ENCODE measurements at places on chromosomes 2 and 18.

- DNase-seq = no peak
Measured at GRCh38 chr2:172116107-172116506, 13.4 kb upstream of the DLX2 start.

DNA sequence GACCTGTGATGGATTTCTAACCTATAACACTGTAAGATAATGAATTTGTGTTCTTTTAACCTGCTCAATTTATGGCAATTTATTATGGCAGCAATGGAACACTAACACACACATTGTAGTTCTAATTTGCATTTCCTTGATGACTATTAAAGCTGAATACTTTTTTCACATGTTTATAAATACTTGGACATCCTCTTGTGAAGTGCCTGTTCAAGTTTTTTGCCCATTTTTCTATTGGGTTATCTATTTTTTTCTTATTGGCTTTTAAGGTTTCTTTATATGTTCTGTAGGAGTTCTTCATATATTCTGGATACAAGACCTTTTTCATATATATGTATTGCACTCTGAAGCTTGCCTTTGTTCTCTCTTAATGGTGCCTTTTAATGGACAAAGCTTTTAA is 128.5 kb upstream of the PGAP1 start:
- no peak for DNase-seq

GRCh38 chr2:26144953-26145680 is 27.8 kb upstream of the GAREM2 start:
- peak; percentile 62 for DNase-seq

DNA sequence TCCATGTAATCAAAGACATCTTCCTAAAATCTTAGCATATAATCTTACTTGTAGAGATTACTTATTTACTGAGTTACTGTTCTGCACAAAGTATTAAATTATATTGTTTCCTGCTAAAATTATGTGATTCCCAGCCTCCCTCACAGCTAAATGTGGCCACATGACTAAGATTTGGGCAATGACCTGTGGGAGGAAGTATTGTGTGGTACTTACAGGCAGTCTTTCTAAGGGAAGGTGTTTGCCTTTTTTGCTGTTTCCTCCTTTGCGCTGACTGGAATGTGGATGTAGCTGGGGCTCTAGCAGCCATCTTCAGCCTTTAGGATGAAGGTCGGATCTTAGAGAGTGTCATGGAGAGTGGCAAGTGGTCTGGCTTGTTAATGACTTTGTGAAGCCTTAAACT is 146.3 kb upstream of the APCDD1 start:
- no peak for DNase-seq

DNA sequence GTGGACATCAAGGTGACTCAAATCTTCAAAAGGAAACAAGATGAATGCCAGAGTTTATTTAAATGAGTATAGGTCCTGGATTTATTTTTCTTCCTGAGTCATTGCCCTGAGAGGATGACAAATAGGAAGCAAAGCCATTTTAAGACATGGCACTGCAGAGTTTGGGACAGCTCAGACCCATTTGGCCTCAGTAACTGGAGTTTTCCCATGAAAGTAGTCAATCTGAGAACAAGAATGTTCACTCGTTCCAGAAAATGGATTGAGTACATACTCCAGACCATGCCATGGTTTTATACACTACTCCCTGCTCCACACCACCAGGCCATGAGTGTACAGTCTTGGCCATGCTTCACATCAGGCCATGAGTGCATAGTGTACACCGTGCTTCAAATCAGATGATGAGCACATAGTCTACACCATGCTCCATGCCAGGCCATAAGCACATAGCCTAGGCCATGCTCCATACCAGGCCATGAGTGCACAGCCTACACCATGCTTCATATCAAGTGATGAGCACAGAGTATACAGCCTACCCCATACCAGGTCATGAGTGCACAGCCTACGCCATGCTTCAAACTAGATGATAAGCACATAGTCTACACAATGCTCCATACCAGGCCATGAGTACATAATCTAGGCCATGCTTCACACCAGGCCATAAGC is 202.4 kb downstream of the FBXO15 start:
- no peak for DNase-seq

- peak; percentile 87 for DNase-seq
Measured at GRCh38 chr18:48749768-48750167, 201.0 kb downstream of the SMAD7 start.

DNA sequence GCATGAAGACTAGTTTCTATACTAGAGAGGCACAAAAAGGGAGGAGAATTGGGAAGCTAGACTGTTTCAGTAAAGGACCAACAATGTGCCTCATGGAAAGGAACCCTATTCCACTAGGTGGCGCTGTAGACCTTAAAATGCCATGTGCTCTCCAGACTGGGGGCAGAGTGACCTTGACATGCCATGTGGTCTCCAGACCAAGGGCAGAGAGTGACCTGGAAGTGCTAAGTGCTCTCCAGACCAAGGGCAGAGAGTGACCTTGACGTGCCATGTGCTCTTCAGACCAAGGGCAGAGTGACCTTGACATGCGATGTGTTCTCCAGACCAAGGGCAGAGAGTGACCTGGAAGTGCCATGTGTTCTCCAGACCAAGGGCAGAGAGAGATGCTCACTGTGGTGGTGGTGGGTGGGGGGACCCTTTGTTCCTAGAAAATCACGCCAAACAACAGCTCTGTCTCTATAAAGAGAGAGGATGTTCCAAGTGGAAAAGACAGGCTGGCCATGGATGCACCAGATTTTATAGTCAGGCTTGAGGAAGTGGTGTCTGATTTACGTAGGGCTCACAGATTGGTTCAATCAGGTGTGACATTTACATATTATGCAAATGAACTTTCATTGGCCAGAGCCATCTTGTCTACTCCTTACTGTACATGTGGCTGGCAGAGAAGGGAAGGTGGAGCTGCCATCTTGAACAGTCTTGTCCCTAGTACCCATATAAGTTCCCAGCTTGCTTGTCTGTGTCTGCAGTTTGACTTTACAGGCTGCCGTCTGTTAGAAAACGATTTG is 344.0 kb upstream of the DDX18 start:
- DNase-seq = no peak

GRCh38 chr2:32562906-32563305 is 64.9 kb upstream of the TTC27 start:
- no peak for DNase-seq

GRCh38 chr2:228017784-228018183 is 146.4 kb downstream of the DAW1 start:
- DNase-seq = no peak

- DNase-seq = no peak
Measured at GRCh38 chr2:163613266-163613731, 122.5 kb downstream of the FIGN start.

- DNase-seq = peak; percentile 24
Measured at GRCh38 chr2:197821550-197822289, 17.3 kb downstream of the PLCL1 start.

GRCh38 chr2:68835621-68836020 is 35.6 kb downstream of the BMP10 start:
- DNase-seq = no peak

DNA sequence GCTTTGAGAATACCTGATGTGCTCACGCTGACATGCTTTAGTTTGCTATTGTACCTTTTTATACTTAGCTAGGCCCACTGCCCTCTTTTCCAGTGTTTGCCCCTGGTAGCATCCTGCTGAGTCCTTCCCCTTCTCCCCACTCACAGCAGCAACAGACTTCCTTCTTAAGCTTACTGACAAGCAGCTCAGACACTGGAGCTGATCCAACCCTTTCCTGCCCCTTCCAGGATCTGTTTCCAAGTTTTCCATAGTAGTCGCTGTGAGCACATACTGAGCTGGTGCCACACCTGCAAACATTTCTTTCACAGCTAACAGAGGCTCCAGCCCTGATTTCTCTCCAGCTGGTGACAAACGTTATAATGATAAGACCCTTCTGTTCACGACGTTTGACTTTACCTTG is 991.4 kb upstream of the CELF4 start:
- no peak for DNase-seq

DNA sequence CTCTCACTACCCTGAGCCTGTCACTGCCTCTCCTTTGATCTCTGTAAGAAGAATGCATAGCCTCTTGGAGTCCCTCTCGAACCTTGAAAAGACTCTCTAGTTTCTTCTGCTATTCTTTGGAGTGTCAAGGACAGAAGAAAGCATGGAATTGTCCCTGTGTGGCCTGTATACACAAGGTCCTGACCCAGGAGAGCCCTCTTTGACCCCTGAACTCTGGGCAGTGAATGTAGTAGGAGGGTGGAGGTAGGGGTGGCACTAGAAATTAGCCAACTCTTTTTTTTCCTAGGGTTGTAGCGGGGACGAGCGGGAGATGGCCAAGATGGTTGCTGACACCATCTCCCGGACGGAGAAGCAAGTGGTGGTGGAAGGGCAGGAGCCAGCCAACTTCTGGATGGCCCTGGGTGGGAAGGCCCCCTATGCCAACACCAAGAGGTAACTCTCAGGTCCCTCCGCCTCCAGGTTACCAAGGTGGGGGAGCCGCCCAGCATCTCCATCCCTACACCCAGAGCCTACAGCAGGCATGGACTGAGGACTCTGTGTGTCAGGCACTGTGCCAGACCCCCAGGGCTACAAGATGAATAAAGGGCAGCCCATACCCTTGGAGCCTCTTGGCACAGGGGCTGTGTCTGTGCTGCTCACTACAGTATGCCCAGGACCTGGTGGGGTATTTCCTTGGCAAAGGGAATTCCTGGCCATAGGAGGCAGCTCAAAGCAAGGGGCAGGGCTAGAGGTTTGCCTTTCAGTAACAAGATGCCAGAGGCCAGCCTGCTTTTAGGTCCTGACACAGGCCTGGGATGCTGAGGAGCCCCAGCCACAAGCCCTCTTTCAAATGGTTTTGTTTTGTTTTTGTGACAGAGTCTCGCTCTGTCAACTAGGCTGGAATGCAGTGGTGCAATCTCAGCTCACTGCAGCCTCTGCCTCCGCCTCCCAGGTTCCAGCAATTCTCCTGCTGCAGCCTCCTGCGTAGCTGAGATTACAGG is 16.4 kb downstream of the VIL1 start:
- DNase-seq = no peak

DNA sequence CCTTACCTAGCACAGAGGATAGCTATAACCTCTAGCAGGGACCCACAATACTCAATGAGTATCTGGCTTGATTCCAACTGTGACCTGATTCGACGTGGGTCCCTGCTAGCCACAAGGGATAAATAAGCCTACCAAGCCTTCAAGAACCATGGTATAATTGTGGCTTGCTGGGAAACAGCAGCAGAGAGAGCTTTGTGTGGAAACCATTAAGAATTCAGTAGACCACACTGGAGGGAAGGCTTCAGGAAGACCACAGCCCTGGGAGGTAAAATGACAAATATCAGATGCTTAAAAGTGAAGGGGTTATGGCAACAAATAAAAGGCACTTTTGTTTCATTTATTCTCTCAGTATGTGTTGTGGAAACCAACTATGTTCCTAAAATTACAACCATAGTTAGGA is 82.6 kb upstream of the WIPF1 start:
- peak; percentile 18 for DNase-seq

DNA sequence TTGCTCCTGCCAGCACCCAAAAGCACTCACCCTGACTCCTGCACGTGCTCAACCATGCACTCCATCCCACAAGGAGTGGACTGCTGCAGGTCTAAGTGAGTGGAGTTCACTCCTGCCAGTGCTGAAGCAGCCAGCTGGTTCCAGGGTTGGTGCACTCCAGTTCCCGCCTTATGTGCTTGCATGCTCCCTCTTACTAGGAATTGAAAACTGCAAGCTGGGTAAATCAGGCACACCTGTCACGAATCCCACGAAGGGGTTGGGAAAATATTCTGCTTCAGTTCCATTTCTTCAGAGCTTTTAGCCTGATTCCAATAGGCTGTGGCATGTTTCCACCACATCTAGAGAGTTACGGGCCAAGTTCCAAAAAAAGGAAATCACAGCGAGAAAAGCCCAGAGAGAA is 1365.5 kb upstream of the CHAC2 start:
- no peak for DNase-seq

- no peak for DNase-seq
Measured at GRCh38 chr2:42874949-42875801, 82.8 kb upstream of the HAAO start.

- DNase-seq = peak; percentile 9
Measured at GRCh38 chr18:67276638-67277037, 239.9 kb downstream of the DSEL start.

GRCh38 chr2:206031162-206031784 is 54.7 kb downstream of the INO80D start:
- peak; percentile 9 for DNase-seq

GRCh38 chr2:231181860-231182512 is 16.4 kb upstream of the ARMC9 start:
- no peak for DNase-seq

GRCh38 chr18:49251451-49251850 is 209.0 kb downstream of the DYM start:
- no peak for DNase-seq

DNA sequence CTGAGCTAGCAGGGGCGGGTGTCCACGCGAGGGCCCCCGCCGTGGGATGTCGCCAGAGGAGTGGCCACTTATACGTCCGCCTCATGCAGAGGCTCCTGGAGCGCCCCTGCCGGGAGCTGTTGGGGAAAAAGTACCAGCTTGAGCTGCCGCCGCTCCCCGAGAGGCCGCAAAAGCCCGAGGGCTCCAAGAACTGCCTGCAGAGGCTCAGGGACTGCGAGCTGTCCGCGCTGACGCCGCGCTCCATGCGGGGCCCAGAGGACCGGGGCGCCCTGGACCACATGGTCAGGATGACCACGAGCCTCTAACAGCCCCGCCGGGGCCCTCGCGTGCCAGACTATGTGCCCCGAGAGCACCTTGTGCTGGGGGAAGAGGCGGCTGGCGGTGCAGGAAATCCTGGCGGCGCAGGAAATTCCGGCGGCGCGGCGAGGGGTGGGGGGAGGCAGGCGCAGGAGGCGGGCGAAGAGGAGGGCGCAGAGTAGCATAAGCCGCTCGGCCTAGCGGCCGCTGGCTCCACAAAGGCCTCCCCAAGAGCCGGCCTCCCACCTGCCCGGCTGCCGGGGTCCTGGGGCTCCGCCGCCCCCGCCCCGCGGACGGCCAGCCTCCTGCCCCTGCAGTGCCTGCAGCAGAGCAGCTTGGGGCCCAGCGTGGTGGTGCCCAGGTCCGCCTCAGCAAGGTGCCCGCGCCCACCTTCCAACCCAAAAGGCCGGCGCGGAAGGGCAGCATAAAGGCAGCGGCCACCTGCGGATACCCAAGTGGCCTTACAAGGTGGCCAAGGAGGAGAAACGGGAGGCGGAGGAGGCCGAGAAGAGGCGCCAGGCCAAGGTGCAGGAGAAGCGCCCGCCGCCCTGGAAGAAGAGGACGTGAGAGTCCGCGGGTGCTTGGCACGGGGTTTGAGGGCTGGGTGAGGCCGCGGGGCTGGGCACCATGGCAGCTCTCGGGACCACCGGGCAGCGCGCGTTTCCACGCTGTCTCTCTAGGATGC is 42.1 kb upstream of the TRIM43B start:
- DNase-seq = peak; percentile 75

- no peak for DNase-seq
Measured at GRCh38 chr2:169583518-169583917, 633 bp upstream of the PPIG start.

- DNase-seq = no peak
Measured at GRCh38 chr18:41464278-41464677, 490.8 kb upstream of the PIK3C3 start.

DNA sequence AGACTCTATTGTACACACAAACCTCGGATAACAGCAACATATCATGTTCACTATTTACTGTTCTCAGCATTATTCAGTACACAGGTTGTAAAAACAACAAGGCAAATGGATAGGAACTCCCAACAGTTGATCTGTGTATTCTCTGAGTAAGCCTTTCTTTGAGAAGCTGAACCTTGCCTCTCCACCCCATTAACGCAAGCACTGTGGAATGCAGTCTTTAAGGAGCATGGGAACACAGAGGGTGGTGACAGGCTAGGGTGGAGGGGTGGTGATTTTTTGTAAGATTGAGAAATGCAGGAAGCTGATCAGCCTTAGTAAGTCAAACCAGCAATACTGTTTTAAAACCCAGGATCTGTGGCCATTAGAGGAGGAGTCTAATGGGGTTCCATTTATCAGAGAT is 19.6 kb upstream of the SERPINB11 start:
- peak; percentile 95 for DNase-seq
